Pons (tissue), 1 donor: ENCODE measurements at places on chromosomes 7 and 10.
A peak's percentile ranks its signal among the peaks of the same experiment; 100 is the strongest.

GRCh38 chr10:97687785-97688781 is 1.0 kb upstream of the AVPI1 start:
- DNase-seq: peak; percentile 67

GRCh38 chr7:51134013-51134441 is 182.6 kb downstream of the COBL start:
- no peak for DNase-seq

DNA sequence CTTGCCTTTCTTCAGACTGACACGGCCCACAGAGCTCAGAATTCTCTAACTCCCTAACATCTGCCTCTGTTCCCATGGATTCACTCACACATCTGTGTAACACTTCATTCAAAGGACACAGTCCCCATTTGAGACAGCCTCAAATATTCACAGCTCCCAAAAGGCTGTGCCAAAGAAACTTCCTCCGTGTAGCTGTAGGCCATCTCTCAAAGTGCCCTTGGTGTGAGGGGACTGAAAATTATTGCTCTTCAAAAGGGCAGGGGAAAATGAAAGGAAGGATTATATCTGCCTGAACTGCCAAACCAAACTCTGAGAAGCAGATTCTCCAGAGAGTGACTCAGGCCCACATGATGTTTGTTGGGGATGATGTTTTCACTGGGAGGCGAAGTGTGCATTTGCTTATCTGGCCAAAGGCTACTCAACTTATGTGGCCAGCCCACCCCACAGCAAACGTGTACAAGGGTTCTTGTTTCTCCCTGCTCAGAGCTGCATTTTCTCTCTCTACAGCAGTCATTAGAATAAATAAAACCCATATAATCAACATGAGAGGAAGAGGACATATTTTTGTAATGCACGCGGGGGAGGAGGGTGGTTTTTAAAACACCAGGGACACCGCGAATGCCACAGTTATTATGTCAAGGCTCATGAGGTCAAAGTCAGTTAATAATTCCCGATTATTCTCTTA is 302.4 kb upstream of the NFE2L3 start:
- peak; percentile 53 for DNase-seq

DNA sequence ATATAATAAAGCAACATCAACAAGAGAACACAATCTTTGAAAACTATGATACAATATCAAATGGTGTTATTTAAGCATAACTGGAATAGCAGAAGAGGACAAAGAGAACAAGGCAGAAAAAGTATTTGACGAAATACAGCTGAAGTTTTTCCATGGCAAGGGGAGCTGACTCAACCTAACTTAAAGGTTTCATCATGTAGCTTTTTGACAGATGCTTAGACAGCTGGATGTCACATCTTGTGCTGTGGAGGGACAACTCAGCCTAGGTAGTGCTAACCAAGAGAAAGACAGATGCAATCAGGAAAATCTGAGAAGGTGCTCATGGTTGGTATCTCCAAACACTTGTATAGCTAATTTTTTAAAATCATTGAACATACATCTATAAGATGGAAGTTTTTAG is 208.2 kb downstream of the TFEC start:
- no peak for DNase-seq

- DNase-seq: no peak
These were observed 37.0 kb downstream of the VWA2 start for GRCh38 chr10:114276066-114276465.

DNA sequence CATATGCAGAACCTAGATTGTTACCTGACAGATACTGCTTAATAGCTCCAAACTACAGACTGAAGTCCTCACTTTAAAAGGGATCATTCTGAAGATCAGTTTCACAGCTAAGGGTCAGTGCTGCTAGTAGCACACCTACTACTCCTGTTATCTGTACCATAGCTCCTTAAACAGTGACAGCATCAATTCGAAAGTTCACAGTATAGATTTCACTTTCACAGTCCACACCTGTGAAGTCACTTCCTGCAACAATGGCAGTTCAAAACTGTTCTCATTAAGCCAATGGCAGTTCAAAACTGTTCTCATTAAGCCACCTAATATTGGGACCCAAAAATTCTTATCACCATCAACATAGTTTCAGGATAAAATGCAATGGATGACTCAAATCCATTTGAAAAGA is 10.7 kb upstream of the FHIP2A start:
- no peak for DNase-seq

DNA sequence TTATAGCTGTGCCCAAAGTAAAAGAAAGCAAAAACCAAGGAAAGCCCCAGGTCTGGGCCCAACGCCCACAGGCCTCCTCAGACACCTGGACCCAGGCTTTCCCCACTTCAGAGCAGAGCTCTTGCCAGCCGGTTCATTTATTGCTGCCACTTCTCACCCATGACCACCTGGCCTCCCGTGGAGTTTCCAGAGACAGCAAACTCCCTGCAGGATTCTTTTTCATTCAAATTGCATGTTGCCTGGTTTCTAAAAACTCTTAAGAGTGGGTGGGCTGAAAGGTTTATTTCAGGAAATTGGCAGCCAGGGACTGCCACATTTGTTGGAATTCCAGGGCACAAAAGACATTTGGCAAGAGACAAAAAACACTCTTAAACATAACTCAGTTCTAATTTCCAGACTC is 4.7 kb downstream of the VOPP1 start:
- DNase-seq: no peak

DNA sequence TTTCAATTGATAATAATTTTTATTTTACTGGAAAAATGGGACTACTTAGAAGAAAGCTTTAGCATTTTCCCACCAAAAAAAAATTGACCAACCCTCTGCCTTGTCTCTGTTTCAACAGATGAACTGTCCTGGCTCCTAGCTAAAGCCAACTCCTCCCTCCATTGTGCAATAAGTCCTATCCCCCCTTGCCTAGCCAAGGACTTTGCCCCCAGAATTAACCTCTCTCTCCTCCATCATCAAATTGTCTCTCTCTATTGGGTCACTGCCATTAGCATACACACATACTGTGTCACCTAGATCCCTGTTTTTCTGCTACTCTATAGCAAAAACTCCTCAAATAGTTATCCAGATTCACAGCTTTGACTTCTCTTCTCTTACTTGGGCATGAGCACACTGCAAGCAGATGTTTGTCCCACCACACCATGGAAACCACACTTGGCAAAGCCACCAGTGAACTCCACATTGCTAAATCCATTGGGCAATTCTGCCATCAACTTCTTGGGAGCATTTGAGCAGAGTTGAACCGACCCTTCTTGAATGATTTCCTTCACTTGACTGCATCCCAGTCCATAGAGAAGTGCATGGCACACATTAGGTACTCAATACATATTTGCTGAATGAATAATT is 91.4 kb upstream of the NEBL start:
- DNase-seq: no peak

DNA sequence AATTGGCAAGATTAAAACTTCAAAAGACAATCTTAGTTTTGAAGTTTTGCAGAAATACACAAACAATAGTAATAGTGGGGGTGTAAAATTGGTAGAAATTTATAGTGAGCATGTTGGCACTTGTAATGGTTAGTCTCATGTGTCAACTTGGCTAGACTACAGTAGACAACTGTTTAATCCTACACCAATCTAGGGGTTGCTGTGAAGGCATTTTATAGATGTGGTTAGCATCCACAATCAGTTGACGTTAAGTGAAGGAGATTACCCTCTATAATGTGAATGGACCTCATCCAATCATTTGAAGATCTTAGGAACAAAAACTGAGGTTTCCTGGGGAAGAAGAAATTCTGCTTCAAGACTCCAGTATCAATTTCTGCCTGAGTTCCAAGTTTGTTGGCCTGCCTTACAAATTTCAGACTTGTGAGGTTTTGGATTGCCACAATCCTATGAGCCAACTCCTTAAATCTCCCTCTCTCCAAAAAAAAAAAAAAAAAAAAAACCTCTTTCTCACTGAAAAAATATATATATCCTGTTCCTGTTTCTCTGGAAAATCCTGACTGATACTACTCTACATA is 531.6 kb upstream of the IGFBP3 start:
- DNase-seq: no peak

- DNase-seq: no peak
These were observed 50.4 kb downstream of the TFEC start for GRCh38 chr7:115980159-115980558.

GRCh38 chr10:73465978-73466726 is 29.7 kb downstream of the PPP3CB start:
- DNase-seq: no peak

DNA sequence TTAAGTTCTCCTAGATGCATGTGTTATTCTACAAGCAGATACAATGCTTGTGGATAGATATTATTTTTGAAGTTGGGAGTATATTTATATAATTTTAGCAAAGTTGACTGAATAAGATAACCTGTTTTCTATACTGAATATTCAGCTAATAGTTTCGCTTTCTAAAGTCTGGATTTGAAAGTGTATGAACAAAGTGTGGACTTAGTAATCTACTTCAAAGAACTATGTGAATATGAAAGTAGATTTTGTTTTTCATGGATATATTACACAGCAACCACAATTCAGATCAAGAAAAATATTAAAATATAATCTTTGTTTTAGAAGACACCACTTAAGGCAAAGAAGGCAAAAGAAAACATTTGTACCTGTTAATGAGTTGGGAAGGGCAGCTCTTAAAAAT is 78.8 kb downstream of the ZEB1 start:
- DNase-seq: no peak

DNA sequence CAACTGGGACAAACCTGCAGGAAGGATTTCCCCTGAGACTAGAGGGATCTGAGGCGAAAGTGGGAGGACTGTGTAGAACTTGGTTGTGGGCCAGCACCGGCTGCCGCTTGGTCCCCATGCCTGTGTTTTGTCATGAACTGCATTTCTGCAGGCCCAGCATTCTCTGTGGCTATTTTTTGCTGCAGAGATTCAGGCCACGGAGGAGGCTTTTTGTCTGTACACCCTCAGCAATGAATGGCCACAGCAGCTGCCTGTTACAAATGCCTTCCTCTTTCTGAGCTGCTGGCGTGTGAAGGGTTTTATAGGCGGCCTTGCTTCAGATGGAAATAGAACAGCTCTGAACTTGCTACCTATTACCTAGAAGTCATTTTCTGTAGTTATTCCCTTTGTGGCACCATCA is 164.4 kb downstream of the SH2D4B start:
- peak; percentile 24 for DNase-seq

- no peak for DNase-seq
These were observed 75.7 kb downstream of the NRCAM start for GRCh38 chr7:108380517-108380916.

GRCh38 chr10:48598243-48598935 is 6.5 kb downstream of the ARHGAP22 start:
- peak; percentile 98 for DNase-seq

DNA sequence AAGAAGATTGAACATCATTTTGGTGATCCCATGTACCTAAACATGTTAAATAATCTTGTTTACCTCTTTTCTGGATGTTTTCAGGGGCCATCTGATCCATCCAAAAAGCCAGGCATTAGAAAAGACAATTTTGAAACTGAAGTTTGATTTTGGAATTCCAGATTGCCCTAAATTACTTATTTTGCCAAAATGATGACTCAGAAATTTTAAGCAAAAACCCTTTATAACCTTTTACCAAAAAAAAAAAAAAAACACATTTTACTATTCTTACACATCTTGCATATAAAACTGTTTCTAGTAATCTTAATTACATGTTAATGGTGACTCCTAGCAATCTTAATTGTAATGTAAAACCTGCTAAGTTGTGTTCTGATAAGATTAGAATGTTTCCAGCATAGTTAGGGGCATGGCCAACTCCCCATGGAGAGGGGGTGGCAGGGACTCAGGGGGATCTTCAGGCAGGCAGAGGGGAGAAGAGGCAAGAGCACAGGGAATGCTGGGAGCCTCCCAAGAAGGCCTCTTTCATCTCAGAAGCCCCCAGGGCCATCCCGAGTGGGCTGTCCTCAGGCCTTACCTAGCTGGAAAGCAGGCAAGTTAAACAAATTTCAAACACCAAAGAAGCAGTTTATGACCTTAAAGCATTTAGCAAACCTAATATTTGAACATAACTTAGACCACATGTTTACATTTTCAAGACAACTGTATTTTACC is 25.8 kb upstream of the AKR1C3 start:
- DNase-seq: no peak

- no peak for DNase-seq
These were observed 4.7 kb downstream of the ECD start for GRCh38 chr10:73163096-73163495.

DNA sequence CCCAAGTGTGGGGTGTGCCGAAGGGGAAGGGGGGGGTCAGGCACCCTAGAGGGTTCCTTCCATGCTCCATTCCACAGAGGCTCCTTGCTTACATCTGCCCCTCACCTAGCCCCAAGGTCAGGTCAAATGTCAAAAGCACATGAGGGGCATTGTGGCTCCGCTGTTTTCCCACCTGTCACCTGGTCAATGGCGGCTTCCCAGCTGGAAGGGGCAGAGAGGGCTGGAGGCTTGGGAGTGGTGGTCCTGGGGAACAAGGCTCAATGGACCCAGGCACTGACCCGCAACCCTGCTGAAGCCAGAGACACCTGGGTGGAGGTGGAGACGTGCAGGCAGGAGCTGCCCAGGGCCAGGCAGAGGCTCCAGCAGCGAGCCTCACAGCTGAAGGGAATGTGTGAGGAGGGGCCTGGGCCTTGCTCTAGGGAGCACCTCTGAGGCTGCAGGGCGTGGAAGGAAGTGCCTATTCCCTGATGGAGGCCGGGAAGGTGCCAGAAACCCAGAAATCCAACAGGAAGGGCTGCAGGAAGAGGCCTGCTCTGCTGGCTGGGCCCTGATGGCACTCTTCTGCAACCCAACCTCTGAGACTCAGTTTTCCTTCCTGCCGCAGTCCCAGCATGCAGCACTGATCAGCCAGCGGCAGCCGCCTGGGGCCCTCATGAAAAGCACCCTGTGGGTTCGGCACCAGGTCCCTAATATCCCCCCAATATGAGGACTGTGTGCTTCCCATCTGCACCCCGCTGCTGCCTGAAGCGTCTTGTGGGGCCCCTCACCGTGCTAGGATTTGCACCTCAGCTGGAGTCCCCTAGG is 16.0 kb downstream of the RASGEF1A start:
- no peak for DNase-seq

GRCh38 chr10:24929904-24930303 is 22.5 kb downstream of the PRTFDC1 start:
- DNase-seq: no peak

DNA sequence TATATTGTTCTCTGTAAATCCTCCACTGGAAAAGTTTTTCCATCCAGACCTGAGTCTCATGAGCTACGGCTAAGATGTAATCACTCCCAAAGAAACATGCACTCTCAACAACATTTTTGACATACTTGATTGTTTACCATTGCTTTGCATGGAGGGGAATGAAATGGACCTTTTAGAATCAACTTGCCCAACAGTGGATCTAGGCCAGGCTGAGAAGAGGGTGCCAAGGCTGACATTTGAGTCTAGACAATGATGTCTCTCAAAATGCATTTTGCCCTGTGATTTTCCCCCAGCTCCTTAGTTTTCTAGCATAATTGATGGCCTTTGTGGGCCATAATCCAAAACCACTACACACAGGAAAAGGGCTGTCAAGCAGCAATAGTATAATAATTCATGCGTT is 297.9 kb upstream of the KLF6 start:
- no peak for DNase-seq

- DNase-seq: no peak
These were observed 33.6 kb downstream of the GSAP start for GRCh38 chr7:77382532-77382931.

DNA sequence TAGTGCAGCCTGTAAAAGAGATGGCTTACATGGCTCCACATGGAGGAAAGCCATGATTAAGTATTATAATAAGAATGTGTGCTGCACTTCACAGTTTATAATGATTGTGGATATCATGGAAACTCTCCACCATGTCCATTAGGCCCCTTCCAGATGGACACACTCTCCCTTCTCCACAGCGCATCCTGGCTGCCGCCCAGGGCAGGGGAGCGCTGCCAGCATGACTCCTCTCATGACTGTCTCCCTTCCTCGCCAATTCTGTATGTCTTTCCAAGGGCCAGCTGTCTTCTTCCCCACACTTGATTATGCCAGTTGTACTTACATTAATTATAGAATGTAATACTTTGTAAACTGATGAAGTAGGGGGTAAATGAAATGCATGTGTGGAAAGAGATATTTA is 259.3 kb upstream of the TMEM72 start:
- DNase-seq: no peak
